ENCODE measurements at places on chromosomes 1 and 21.

DNA sequence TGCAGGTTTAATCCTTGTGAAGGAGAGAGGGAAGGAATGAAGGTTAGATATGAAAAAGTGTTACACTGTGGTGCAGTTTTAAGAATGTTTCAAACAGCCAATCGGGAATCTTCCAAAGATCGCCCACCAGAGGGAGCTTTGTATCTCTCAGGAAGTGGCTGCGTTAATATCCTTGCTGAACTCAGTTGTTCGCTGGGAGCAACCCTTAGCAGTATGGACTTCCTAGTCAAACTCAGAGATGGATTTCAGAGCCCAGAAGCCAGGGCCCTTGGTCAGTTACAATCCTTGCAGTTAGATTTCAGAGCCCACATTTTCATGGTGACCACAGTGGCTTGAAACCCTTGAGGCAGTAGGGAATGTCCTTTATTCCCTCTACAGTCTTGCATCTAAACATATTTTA is 136.2 kb downstream of the NTNG1 start:
- no peak for DNase-seq

DNA sequence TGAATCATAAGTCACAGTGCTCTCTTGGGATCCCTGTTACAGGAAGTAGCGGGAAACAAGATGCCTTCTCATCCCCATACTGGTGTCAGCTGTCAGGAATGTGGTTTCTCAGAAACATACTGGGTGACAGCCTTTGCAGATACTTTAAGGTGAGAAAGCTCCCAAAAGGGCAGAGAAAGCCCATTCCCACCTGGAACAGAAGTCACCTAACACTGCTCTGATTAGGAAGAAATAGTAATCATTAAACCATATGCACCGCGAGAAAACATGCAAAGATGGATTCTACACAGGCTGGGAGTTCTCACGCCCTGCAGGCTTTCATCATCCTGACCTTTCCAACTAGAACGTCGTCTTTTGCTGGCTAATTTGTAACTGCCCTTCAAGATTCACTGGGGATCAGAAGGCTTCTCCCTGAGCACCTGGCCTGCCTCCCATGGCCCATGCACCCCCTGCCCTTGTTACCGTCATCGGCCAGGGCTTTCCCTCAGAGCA is 46.2 kb upstream of the SLC44A3 start:
- no peak for DNase-seq

GRCh38 chr1:53172426-53173128 is 24.0 kb upstream of the CPT2 start:
- DNase-seq, result no peak

- DNase-seq, result no peak
Observed at GRCh38 chr1:230141797-230142607, 75.0 kb downstream of the GALNT2 start.

DNA sequence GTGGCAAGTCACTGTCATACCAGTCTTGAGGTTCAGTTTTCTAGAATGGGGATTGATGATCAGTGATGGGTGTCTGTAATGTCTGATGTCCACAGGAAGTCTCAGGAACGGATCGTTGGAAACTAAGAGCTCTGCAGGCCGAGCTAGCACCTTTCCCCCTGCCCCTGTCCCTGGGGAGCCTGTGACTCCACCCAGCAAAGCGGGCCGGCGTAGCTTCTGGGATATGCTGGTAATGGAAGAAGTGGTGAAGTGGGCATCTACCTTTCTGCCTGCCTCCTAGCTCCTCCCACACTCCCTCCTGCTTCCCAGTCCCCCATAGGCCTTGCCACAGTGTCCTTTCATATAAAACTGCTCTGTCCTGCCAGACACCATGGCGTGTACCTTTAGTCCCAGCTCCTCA is 13.4 kb downstream of the HYI start:
- peak; percentile 46 for DNase-seq

DNA sequence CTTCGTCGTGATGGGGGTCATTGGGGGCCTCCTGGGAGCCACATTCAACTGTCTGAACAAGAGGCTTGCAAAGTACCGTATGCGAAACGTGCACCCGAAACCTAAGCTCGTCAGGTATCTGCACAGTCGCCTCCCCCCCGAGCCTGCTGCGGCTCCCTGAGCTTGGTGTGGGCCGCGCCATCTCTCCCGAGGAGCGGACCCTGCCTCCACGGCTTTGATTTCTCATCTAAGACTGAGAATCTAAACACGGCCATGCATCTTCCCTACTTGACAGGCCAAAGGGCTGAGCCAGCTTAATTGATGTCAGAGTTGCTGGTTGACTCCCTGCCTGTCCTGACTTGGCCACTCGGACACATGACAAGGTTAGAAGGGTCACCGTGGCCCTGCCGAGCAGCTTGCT is 19.1 kb downstream of the NPPA start:
- DNase-seq, result no peak

DNA sequence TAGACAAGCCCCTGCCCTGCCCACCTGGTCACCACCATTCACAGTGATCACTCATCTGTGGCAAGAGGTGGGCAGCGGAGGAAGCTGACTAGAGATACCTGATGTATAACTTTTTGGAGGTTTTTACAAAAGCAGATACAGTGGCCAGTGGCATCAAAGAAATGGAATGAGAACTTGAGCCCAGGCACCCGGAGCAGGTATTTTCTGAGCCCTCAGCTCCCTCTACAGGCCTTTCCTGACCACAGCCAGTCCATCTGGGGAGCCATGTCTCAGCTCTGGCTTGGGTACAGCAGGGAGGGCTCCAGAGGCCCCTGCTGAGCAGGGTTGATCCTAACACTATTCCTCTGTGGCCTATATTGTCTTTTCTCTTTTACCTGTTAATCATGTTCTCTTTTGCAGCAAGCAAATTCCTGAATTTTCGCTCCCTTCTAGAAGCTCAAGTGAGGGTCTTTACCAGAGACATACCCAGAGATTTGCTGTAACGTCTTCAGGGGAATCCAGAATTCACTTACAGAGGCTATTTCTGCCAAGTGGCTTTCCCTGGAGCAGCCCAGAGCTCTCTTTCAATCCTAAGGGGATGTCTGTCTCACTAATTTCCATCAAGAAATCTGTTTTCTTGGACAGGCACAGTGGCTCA is 27.3 kb downstream of the GPR157 start:
- no peak for DNase-seq

GRCh38 chr21:37535672-37536071 is 169.1 kb downstream of the DYRK1A start:
- no peak for DNase-seq

DNA sequence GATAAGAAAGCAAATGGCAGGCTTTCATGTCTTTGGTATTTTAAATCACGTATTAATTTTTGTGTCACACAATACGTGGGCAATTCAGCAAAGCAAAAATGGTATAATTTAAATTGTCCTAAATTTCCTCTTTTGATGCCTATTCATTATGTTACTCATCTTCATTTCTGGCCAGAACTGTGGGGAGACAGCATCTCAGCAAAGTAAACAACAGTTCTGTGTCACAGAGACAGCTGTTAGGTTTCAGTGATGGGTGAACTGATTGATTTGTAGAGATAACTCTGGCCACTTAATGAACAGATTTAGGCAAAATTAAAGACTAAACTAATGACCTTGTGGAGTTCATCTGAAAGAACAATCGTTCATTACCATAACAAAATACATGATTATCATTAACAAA is 49.2 kb downstream of the FH start:
- no peak for DNase-seq

DNA sequence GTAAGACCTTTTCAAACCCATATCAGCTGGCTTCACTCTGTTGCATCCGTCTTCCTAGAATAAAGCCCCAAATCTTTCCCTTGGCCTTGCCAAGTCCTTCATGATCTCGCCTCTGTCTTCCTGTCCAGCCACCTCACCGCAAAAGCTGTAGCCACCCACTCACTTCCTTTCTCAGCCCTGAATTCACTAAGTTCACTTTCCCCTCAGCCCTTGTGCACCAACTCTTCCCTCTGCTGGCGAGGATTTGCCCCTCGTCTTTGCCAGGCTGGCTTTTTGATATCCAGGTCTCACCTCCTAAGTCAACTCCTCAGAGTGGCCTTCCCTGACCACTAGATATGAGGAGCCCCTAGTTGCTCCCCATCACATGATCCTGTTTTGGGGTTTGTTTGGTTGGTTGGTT is 3.9 kb upstream of the COL16A1 start:
- no peak for DNase-seq

GRCh38 chr1:53697721-53698383 is 41.1 kb downstream of the GLIS1 start:
- DNase-seq, result no peak

DNA sequence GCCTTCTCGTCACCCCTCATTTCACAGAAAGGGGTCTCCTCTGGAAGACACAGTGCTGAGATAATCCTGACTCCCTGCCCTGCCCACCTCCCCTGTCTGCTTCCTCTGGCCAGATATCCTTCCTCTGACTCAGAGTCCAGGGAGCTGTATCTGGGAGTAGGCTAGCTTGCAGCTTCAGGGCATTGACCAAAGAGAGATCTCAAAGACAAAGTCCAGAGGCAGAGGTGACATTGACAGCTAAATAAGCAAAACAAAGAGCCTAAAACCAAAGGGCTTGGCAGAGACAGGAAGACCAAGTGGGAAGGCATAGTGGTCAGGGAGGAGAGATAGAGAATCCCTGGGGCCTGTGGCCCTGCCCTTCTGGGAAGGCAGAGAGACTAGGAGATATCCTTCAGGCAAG is 64.9 kb downstream of the TNR start:
- DNase-seq, result no peak

DNA sequence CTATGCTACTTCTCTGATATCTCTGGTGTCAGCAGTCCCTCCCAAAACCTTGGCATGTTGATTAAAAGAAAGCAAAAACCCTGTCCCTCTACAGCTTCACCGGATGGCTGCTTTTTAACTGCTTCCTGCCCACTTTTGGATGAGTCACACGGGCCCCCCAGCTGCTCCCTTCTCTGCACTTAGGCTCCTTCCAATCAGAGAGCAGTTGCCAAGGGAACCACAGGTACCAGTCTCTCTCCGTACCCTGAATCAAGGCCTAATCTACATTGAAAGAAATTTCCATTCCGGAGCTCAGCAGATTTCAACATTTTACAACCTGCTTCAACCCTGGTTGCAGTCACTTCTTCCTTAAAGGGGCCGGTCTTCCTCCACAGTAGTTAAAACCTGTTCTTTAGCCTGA is 70.6 kb upstream of the GJB5 start:
- no peak for DNase-seq

DNA sequence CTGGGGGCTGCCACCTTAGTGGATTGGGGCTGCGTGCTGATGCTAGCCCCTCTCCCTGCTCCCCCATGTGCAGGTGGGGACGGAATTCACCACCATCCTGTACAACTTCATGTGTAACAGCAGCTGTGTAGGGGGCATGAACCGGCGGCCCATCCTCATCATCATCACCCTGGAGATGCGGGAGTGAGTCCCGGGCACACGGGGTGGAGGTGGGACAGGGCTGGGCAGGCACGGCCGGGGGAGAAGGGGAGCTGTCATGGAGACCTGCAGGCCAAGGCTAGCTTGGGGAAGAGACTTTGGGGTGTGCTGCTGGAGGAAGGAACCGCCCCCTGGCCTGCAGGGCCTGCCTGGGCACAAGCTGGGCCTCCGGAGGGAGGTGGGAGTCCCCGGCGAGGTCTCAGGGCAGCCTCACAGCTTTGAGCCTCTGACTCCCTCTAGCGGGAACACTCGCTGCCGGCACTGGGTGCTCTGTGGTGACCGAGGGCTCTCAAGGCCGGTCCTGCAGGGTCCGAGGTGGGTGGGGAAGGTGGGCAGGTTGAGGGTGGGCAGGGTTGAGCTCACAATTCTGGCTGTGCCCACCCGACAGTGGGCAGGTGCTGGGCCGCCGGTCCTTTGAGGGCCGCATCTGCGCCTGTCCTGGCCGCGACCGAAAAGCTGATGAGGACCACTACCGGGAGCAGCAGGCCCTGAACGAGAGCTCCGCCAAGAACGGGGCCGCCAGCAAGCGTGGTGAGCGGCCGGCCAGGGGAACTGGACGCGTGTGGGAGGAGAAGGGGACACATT is 25.0 kb upstream of the CCDC27 start:
- no peak for DNase-seq

GRCh38 chr1:58561633-58562032 is 15.1 kb upstream of the OMA1 start:
- no peak for DNase-seq

DNA sequence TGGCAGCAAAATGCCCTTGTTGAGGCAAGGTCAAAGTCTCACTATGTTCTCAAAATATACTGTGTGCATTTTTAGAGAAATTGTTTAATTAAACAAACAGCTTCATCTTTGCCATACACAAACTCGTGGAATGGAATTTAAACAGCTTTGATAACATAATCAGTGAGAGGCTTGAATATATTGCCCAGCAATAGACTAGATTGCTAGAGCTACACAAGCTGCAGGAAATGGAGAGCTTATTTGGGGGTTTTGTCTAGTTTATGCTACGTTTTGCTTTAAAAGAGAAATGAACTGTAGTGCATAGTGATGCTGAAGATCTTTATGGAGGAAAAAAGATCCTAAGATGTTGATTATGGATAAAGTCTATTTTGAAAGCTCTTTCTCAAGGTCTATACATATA is 166.8 kb upstream of the HMCN1 start:
- no peak for DNase-seq
